ENCODE measurements at places on chromosomes 6 and 20.

GRCh38 chr20:50199703-50200102 is 9.1 kb downstream of the CEBPB start:
- no peak for DNase-seq

DNA sequence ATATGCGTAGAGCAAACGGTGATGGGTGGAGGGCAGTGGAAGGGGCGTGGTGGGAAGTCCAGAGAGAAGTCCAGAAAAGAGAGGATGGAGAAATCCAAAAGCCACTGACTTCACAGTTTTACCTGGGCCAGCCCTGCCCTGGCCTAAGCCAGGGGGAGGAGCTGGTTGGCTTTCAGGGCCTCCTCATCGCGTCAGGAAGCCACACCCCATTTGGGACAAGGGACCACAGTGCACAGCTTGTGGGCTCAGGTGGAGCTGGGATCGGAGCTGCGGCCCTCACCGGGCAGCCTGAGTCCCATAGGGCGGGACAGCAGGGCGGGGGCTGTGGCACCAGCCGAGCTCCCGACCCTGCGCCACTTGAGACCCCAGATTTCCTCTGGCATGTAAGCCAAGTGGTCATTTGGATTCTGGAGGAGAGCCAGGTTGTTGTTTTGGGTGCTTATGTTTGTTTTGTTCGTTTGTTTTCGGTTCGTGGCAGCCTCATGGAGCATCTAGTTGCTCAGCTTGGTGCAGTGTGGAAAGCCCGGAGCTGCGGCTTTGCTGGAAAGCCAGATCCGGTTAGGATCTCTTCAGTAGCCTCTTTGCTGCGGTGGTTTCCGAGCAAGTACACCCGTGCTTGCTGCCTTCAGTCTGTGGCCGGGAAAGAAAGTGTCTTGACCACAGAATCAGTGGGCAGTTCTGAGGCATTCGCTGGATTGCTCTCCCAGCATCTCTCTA is 42.2 kb downstream of the RIOK1 start:
- no peak for DNase-seq

- no peak for DNase-seq
These were observed 1.5 kb downstream of the ID4 start for GRCh38 chr6:19838442-19839236.

DNA sequence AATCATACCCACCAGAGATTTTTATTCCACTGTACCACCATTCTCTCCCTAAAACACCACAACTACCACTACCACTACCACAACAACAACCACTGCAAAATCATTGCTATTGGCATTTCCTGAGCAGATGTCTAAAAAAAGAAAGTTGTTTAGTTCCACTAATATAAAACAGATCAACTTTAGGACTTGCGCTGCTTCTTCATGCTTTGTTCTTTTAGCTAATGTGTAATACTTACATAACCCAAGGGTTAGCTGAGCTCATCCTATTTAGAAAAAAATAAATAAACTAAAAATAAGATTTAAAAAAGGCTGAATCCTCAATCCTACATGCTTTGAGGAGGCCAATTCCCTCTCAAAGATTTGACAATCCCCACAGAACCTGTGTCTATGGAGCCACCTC is 11.4 kb downstream of the IYD start:
- DNase-seq, result no peak

- no peak for DNase-seq
These were observed 3.7 kb upstream of the SPATA2 start for GRCh38 chr20:49919009-49919408.

- no peak for DNase-seq
These were observed 454.9 kb downstream of the C6orf118 start for GRCh38 chr6:164854526-164854925.

DNA sequence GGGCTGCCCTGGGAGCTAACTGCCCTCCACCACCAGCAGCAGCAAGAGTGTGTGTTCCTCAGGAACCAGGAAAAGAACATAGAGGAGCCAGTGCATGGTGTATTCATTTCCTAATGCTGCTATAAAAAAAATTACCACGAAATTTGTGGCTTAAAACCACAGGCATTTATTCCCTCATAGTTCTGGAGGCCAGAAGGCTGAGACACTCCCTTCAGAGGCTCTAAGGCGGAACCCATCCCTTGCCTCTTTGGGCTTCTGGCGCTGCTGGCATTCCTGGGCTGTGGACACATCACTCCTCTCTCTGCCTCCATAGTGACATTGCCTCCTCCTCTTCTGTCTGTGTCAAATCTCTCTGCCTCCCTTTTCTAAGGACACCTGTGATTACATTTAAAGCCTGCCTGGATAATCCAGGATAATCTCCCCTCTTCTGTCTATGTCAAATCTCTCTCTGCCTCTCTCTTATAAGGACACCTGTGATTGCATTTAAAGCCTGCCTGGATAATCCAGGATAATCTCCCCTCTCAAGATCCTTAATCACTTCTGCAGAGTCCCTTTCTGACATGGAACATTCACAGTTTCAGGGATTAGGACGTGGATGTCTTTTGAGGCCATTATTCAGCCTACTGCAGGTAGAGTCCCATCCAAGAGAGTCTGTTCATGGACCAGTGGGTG is 54.7 kb downstream of the NDUFAF5 start:
- DNase-seq, result no peak

GRCh38 chr6:142901611-142902010 is 43.4 kb downstream of the HIVEP2 start:
- DNase-seq, result no peak

DNA sequence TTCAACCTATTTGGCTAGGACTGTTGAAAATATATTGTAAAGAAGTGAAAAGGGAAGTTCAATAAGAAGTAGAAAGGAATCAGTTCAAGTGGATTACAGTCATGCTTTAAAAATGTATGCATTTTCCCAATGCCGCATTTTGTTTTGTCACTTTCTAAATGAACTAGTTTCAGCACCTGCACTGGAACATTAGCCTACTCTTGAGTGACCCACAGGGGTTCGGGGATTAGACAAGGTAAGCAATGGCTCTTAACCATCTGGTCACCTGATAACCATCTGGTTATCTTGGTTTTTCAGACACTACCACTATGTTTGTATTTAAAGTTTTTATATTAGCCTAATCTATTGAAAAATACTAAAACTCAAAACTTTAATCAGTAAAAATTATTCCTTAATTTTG is 97.6 kb downstream of the CD164 start:
- DNase-seq, result no peak

DNA sequence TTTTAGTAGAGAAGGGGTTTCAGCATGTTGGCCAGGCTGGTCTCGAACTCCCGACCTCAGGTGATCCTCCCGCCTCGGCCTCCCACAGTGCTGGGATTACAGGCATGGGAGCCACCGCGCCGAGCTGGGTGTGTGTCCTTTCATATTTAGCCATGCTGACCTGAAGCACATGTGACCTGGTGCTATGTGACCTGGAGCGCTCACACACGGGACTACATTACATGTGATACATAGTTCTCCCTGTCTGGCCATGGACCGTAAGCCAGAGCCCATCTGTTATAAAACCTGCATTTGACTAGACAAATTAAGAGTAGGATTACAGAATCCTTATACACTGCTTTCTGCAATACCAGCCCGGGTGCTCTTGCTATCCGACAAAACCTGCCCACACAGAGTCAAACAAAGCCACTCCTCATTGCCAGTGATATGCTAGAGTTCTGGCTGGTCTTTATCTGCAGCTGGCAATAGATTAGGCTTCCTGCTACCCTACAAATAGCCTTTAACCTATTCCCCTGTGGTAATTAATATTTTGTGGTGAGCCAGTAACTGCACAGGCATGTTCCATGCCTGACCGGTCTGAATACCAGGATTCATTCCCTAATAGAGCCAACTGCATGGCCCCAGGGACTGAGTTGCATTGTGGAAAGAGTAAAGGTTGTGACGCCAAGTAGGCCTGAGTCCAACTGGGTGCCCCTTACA is 26.3 kb upstream of the FAM50B start:
- no peak for DNase-seq

DNA sequence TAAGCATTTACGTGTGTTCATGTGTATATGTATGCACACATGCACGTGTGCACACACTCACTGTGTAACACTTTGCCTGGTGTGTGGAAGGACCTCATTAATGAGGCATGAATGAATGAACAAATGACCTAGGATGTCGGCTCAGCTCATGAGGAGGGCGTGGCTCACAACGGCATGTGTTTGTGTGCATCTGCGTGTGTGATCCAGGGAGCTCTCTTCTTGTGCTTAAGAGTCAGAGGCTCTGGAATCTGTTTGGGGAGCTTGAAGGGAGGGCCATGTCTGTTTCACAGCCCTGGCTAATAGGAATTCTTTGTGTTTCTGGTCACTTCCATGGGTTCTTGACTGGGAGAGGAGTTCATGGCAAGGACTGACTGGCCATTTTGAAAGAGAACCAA is 32.7 kb downstream of the TOX2 start:
- no peak for DNase-seq

DNA sequence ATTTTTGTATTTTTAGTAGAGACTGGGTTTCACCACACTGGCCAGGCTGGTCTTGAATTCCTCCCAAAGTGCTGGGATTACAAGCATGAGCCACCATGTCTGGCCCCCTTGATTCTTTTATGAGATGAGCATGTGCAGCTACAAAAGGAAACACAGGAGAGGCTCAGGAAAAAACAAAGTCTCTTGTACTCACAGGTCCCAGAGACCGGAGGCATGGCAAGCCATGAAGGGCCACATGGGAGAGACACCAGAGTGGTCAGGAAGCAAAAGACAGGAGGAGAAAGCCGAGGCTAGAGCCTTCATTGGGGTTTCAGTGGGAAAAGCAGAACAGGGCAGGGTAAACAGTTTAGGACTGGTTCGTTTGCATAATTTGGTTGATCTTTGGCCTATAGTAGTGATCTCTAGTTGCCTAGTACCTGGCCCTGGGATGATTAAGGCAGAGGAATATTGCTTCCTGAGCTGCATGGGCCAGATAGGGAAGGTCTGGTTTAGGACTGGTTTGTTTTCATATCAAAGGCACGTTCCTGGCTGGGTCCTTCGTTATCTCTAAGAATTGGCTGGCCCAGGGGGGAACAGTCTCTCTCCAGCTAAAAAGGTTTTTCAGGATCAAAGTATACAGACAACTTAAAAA is 48.2 kb upstream of the PRND start:
- DNase-seq, result no peak

- DNase-seq, result no peak
These were observed 11.5 kb downstream of the DHX35 start for GRCh38 chr20:38973645-38974044.

DNA sequence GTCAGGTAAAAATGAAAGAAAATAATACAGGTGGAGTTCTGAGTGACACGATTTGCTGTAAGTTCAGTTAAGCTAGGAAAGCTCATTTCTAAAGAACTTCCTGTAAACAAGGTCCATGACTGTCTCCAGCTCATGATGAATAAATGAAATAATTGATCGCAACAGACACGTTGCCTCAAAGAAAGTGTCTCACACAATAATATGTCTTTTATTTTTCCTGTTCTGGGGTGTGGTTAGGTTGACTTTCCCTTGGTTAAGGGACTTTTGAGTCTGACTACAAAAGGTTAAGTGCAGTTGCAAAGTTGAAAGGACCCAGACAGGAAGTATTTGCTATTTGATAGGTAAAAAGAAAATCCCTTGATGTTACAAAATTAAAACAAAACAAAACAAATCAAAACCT is 304.2 kb upstream of the PRDM1 start:
- no peak for DNase-seq

DNA sequence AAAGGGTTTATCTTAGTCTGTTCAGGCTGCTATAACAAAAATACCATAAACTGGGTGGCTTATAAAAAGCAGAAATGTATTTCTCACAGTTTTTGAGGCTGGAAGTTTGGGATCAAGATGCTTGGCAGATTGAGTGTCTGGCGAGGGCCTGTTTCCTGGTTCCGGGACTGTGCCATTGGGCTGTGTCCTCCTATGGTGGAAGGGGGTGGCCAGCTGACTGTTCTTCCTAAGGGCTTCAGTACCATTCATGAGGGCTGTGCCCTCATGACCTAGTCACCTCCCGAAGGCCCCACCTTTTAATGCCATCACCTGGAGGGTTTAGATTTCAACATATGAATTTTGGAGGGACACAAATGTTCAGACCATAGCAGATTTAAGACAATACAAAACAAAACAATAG is 91.2 kb downstream of the ARID1B start:
- no peak for DNase-seq

DNA sequence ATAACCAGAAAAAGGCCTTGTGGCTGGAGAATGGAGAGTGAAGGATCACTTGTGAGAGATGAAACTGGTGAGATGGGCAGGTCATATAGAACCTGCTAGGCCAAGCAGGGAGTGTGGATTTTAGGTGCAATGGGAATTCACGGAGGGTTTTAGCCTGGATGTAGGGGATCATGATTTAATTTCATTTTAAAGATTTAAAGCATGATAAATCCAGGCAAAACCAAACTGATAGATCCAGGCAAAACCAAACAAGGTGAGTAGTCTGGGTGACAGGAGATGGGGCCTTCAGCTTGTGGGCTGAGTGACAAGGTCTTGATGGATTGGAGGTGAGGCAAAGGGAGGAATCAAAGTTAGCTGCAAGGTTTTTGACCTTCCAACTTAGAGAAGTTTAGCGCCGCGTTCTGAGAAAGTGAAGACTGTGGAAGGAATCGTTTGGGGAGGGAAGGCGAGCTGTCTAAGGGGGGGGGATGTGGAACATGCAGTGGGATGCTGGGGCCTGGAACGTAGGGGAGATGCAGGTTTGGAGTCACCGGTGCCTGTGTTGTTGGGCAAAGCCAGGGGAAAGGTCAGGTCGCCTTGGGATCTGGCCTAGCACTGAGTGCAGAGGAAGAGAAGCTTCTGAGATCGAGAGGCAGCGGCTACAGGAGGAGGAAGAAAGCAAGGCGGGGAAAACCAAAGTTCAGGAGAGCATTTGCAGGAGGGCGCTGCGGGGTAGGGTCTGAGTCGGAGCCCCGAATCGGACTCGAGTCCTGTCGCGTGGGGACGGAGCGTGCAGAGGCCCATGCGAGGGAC is 1.3 kb upstream of the PLCG1 start:
- no peak for DNase-seq

DNA sequence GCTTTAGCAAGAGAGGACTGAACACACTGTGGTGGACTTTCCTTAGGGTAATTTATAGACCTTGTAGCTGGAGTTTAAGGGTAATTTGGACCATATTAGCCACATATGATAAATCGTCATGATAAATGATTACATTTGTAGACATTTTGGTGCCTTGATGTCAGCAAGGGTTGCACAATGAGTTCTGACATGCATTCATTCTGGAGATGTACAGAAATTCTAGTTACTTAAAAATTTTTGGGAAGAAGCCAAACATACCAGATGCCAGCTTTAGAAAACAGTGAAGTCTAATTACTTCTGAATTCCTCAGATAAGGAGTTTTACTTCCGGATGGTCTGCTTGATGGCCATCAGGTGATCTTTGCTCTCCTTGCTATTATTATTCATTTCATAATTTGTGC is 653.1 kb downstream of the TBC1D32 start:
- no peak for DNase-seq

GRCh38 chr20:18237682-18238081 is 50.6 kb upstream of the ZNF133 start:
- no peak for DNase-seq

DNA sequence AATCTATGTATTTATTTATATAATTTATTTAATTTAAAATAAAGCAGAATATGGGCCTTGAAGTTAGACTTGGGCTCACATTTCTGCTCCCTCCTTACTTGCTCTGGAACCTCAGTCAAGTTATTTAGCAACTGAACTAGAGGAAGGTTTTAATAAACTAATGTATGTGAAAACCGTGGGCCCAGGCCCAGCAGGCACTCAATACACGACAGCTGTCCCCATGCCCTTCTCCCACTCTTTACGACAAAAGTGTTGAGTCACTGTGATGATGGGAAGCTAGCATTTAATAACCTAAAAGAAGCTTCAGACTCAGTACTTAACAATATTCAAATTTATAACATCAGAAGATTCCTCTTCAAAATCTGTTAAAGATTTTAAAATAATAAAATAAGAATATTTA is 46.7 kb downstream of the SERAC1 start:
- DNase-seq, result no peak
